ENCODE measurements at places on chromosomes 11 and 22.

DNA sequence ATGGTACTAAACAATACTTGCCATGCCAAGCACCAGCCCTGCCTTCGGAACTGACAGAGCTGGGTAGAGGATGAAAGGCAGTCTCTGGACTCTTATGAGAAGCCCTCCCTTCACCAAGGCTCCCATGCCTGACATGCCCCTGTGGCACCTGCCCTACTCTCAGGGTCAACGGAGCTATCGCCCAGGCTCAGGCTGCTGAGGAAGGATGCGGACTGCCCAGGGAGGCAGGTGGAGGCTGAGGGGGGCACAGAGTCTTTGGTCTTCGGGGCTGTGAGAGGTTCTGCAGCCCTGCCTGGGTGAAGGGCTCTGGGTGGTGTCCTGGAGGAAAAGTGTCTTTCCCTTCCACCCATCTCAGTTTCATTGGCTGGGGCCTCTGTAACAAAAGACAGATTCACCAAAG, 290.8 kb upstream of the B3GAT1 start:
- no peak for DNase-seq

GRCh38 chr11:36240173-36240572, 49.1 kb downstream of the COMMD9 start:
- no peak for DNase-seq

DNA sequence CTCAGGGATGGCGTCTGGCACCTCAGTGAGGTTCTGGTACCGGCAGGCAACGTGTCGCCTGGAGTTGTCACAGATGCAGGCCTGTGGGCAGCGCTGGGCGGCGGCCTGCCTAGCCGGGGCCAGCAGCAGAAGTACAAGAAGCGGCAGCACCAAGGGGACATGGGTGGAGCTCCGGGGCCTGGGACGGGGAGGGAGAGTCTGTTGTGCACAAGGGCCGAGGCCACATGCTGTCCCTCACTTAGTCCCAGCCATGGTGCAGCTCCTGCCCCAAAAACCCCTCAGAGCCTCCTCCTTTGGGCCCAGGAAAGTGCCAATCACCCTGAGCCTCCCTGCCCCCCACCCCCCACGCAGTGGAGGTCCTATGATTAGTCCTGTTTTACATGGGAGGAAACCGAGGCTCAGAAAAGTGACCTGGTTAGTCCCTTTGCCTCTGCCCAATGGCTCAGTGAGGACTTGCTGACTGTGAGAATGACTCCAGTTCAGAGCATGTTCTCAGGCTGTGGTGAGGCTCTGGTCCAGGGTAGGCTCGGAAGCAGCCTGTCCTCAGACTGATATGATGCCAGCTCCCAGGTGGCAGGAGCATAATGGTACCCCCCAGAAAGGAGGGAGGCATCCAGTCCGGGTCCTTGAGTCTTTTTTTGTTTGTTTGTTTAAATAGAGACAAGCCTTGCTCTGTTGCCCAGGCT, 1.1 kb downstream of the CHADL start:
- no peak for DNase-seq

GRCh38 chr11:17298302-17298701, 21.8 kb downstream of the NUCB2 start:
- no peak for DNase-seq

- DNase-seq, result no peak
Measured at GRCh38 chr22:23282516-23282915, 102.2 kb downstream of the BCR start.

DNA sequence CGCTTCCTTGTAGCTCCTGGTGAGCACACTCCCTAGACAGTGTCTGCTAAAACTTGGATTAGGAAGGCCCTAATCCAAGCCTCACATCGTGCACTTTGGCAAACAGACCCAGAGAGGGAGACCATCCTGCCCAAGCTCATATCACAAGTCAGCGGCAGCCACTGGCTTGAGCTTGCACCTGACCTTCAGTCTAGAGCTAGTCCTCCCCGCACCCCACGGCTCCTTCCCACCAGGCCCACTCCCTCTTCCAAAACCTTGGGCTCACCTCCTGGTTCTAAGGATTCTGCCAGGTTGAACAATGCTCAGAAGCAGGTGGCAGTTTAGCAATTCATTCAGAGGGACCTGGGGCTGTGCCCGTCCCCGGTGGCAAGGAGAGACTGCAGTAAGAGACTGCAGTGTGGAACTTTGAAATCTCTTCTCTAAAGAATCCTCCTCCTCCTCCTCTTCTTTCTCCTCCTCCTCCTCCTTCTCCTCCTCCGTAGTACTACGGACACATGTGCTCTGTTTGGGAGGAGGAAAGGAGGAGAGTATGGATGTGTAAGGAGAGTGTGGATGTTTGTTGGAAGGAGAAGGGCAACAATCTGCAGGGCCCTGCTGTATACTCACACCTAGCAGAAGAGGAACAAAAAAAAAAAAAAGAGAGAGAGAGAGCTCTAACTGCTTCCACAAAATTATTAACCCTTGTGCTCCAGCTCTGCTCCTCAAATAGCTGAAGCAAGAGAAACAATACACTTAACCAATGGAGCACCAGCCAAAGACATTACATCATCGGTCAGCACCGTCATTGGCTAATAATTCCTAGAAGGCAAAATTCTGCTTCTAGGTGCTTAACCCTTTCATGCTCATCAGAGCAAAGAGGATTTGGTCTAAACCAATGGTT, 6.0 kb downstream of the SYN3 start:
- no peak for DNase-seq

DNA sequence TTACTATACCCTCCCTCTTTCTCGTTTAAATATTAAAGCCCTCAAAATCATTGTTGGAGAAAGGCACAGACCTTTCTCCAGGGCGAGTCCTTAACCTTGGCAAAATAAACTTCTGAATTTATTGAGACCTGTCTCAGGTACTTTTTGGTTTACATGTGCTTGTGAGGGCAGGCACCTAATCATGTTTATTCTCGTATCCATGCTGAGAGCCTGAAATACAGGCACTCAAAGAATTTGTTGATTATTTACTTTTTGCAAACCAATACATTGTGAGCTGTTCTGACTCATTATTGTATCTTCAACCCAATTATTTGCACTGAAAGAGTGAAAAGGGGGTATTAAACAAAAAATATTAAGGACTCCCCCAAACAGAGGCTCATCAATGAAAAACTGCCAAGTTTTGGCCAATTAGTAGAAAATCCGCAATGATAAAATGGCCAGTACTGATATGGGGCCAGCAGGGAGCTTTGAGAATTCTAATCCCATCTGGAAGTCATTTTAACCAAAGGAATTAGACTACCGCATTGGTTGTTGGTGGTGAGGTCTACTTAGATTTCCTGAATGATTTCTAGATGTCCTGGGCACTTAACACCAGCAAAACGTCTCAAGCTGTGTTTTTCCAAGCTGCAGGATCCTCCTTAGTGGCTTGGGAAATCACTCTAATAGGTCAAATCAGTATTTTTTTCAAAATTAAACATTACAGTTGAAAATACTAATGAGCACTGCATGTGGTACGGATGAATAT, 157.3 kb downstream of the SWAP70 start:
- DNase-seq, result no peak
